NCI-H1930 (cell line): ENCODE measurements at places on chromosomes 6 and 20.

- DNase-seq = no peak
Measured at GRCh38 chr20:10022625-10023024, 12.2 kb upstream of the ANKEF1 start.

DNA sequence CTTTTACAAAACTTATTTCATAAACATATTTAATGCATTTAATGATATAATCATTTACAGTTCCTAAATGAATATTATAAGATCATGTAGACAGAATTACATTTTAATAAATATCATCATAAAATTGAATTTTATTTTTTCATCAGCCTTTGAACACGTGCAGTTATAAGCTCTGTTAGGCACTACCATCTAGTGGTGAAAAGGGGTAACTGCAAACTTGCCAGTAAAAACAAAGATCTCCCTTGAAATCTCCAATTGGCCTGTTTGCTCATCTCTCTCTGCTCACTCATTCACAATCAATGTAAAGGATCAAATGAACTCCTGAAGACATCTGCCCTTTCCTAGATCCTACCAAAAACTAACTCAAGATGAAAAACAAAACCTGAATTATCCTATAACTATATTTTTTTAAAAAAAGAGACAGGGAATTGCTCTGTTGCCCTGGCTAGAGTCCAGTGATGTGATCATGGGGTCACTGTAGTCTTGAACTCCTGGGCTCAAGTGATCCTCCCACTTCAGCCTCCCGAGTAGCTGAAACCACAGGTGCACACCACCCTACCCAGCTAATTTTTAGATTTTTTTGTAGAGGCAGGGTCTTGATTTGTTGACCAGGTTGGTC lies 31.7 kb downstream of the SAMHD1 start:
- DNase-seq = no peak

DNA sequence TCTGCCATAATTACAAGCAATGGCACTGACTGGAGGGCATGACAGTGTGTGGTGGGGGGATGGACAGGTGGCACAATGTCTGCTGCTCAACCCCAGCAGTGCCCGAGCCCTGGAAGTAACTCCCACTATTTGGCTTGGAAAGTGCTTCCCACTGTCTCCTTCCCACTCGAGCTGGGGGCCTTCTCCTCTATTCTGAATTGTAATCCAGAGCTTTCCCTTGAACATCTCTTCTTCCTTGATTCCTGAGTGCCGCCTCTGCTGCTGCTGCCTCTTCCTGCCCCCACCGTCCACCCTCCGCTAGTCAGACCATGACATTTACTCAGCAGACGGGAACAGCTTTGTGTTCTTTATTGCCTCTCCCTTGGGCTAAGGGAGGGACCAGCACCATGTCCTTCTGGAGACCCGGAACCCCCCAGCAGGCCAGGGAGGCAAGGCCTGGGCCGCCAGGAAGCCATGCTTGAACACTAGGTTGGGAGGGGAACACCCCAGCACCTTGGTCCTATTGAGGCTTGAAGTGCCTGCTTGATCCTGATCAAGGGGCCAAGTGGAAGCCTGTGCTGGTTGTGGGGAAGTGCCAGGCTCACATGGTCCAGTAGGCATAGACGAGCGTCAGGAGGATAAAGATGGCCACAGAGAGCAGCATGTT lies 17.0 kb downstream of the CCDC167 start:
- no peak for DNase-seq

- peak; percentile 17 for DNase-seq
Measured at GRCh38 chr6:14046476-14047068, 71.0 kb upstream of the CD83 start.

GRCh38 chr6:82066196-82066595 lies 181.3 kb downstream of the IBTK start:
- no peak for DNase-seq

DNA sequence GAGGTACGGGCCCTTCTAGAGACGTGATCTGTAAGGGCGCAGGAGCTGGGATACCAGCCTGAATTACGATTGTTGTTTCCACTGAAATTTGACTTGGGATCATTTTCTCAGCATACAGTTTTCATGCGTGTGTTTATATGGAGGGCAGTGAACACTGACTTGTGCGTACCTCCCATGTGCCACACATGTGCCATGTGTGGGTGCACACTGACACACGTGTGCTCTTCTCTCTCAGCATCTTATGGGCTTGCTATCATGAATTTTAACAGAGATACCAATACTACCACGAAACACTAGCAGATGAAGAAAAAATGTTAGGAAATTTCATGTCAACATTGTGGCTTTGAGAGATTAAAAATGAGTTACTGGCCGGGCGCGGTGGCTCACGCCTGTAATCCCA lies 39.1 kb downstream of the L3MBTL3 start:
- no peak for DNase-seq

- no peak for DNase-seq
Measured at GRCh38 chr20:63950701-63951397, 5.4 kb downstream of the UCKL1 start.

DNA sequence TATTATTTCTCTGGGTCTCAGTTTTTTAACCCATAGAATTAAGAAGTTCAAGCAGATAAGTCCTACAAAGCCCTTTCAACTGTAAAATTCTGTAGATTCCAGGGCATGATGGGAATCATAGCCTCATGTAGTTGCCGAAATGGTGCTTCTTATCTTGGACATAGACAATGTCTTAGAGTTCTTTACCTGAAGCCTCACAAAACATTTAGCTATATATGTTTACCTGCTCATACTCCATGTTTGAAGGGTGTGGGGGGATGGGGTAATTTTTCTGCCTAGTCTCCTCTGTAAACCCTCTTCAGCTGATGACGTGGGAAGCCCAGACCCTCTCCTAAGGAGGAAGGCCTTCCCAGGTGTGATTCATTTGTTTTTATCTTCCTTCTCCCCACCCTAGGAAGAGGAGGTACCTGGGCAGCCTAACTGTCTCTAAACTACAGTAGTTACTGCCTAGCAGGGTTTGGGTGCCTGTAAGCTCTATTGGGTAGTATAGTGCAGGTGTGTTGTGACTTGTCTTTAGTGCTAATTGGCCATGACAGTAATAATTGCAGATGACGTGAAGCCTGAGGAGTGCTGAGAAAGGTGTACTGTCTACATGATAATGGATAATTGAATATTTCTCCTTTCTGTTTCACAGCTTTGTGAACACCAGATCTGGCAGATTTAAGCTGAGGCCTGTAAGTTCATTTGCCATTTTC lies 230.8 kb downstream of the TFAP2B start:
- DNase-seq = no peak

- no peak for DNase-seq
Measured at GRCh38 chr6:117156741-117157140, 108.6 kb upstream of the VGLL2 start.

DNA sequence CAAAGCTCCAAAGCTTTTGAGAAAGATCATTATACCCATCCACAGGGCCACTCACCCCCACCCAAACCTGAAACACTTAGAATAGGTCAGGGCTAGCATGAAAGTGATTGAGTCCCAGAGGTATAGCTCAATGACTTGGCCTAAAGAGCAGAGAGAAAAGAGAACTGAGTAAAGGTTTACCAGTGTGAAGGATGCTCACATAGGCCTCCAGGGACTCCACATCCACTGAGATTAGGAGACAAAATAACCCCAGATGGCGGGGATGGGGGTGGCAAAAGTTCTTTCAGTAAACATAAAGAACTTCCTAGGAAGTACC lies 12.2 kb downstream of the SAYSD1 start:
- no peak for DNase-seq

DNA sequence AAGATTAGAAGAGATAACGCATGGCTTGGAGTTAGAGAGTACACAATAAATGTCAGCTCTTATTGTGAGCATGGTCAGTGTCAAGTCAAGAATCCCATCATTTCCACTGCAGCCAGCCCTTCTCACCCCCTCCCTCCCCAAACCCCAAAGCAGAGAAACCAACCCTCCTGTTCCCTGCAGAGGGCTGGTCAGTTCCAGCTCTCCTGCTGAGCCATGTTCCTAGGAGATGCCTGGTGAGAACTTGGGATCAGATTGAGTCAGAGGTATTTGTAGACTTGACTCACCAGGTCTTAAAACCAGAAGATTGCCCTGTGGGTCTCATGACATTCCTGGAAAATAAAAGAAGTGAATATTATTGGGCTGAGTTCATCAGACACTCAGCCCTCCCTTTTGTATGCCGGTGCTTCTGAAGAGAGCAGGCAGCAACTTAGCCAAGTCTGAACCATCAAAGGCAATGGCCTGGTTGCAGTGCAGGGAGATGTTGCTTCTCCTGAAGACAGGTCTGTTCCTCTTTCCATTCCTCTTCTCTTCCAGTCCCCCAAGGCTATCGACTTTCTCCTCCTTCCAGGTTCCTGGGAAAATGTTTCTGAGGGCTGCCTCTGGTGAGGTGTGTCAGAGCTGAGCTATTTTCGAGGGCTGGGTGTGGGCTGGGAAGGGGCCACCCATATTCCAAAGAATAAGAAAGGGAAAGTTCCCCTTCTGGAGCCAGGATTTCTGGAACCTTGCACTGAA lies 278.2 kb upstream of the SUPT3H start:
- no peak for DNase-seq

- DNase-seq = no peak
Measured at GRCh38 chr20:31515775-31516107, 1.5 kb downstream of the HM13 start.

DNA sequence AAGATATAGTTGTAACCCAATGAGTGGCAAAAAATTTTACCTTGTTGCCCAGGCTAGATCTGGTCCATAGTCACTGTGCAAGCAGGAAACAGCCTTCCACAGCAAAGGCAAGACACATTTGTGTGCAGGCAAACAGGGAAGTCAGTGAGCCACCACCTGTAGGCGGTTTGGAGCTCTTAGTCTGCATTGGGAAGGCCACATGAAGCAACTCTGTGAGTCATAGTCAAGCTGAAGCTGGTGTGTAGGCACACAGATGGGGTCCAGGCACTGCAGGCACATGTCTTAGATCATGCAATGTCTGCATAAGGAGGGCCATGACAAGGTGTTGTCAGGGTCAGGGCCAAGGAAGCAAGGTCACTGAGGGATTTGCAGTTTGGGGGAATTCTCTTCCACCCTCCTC lies 543.2 kb upstream of the EPHA7 start:
- no peak for DNase-seq

DNA sequence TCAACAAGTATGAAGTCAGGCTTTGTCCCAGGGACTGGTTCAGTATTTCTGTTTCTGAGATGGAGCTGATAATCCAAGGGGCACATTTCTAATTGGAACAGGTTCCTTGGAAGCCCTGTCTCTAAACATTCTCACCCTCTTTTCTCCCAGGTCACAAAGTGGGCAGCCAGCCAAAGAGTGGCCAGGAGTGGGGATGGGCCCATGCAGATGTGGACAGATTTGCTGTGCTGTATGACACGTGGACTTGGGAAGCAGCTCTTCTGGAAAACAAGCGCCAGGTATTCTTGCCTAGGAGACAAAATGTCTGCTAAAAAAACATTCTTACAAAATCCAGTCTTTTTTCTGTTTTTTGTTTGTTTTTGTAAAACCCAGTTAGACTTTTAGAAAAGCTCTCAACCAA lies 140.2 kb downstream of the CD164 start:
- no peak for DNase-seq

DNA sequence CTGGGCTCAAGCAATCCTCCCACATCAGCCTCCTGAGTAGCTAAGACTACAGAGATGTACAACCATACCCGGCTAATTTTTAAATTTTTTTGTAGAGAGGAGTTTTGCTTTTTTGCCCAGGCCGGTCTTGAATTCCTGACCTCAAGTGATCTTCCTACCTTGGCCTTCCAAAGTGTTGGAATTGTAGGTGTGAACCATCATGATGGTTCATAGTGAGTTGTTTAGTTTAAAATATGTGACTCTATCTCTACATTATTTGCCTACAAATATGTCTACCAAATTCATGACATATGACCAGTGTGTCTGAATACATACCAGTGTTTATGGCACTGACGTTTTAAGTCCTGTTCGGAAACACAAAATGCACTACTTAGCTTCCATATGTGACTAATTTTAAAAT lies 154.9 kb downstream of the GMPR start:
- DNase-seq = no peak

GRCh38 chr6:136251394-136251793 lies 1.3 kb upstream of the MTFR2 start:
- DNase-seq = no peak

GRCh38 chr6:21213492-21213891 lies 380.1 kb upstream of the SOX4 start:
- DNase-seq = no peak

DNA sequence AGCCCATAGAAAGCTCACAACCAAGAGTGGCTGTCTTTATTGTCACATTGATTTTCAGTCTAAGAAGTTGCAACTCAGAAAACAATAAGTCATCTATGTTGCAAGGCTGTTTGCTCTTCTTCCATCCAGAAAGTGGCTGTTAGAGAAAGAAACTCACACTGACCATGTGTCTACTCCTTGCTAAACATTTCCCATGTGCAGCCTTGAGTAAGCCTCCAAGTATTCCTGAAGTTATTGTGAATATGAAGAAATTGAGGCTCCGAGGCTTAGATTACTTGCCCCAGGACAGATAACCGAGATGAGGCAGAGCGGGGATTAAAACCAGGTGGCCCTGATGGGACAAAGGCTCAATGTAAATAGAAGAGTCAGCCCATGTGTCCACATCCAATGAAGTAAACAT lies 105.0 kb downstream of the SPTLC3 start:
- DNase-seq = no peak

DNA sequence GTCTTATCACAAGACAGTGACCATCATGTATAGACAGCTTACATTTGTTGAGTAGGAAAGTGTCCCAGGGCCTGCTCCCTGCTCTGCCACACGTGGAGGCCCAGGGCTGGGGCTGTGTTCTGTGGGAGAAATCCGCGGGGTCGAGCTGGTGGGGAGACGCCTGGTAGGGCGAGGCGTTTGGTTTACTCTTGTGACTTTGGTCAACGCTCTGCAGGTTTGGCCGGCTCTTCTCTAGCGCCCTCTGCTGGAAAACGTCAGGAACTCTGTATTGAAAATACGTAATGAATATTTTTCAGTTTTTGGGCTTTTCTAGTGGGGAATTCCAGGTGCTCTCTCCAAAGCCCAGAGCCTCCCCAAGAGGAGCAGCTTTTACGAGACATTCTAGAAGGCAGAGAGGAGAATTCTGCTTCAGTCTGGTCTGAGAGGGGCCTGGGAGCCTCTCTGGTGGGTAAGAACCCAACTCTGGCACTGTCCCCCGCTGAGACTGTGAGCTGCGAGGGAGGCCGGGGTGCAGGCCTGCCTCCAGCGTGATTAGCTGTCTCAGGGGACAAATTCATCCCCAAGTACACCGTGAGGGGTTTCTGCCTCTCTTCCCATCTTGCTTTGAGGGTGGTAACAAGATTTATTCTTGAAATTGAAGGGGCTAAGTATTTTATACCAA lies 112.6 kb upstream of the RALGAPA2 start:
- peak; percentile 44 for DNase-seq
